ENCODE measurements at places on chromosomes 3 and 15.

GRCh38 chr3:58521917-58522631, 14.9 kb downstream of the ACOX2 start:
- ATAC-seq = peak; percentile 70

GRCh38 chr15:77035584-77035983, 35.3 kb downstream of the TSPAN3 start:
- no peak for ATAC-seq

DNA sequence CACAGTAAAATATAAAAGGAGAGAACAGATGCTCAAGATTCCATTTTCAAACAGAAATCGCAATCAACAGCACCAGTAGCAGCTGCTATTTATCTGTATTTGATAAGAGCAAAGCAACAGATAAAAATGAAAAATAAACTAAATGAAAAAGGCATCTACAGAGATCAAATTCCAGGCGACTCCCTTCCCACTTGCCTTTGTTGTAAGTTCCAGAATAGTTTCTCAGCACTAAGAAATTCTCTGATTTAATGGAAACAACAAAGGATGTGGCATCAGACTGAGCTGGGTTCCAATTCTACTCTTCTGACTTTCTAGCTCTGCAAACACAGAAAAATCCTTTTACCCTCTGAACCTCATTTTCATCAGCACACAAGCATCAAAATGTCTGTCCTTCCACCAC, 110.8 kb upstream of the MME start:
- ATAC-seq = no peak

- no peak for ATAC-seq
Measured at GRCh38 chr3:177426878-177427495, 229.7 kb upstream of the TBL1XR1 start.

DNA sequence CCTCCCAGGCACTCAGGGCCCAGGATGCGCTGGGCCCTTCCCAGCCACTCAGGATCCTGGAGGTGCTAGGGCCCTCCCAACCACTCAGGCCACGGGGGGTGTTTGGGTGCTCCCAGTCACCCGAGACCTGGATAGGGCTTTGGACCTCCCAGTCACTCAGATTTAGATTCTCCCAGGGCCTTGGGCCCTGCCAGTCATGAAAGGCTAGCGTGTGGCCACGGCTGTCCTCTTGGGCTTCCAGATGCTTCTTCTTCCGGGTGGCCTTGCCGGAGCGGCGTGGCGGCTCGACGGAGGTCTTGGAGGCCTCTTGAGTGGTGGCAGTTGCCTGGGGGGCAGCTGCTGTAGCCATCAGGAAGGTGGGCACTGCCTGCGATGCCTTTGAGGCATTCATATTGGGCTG, 2.8 kb downstream of the MAGEL2 start:
- no peak for ATAC-seq

GRCh38 chr15:39200586-39200985, 380.3 kb upstream of the THBS1 start:
- ATAC-seq = no peak

DNA sequence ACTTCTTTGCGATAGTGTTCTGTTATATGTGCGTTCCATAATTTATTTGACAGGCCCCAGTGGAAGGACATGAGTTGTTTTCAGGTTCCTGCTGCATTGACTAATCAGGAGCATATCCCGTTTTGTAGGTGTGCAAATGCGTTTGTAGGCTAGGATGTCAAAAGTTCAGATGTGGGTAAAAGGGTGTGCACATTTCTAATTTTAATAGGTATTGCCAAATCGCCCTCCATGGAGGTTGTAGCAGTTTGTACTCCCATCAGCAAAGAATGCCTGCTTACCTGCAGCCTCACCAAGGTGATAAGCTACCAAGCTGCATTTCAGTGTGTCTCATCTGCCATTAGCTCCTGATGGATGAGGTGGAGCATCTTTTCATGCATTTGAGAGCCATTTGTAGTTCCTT, 36.3 kb downstream of the KLF13 start:
- no peak for ATAC-seq

- no peak for ATAC-seq
Measured at GRCh38 chr3:123693584-123694190, 108.8 kb upstream of the HACD2 start.

DNA sequence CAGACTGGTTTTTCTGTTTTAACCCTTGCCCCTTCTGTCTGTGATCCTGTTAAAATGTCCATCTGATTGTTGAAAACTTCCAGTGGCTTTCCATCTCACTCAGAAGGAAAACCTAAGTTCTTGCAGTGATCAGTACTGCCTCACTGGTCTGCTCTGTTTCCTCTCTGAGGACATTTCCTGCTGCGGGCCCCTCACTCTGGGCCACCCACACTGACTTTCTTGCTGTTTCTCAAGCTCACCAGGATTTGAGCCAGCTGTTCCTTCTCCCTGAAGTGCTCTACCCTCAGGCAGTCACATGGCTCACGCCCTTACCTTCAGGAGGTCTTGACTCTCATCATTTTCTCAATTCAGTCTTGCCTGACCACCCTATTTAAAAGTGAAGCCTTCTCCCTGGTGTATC, 1.8 kb downstream of the GRK7 start:
- no peak for ATAC-seq

GRCh38 chr3:129207479-129207878, 23.8 kb upstream of the CNBP start:
- ATAC-seq = peak; percentile 30

- ATAC-seq = no peak
Measured at GRCh38 chr3:174342171-174342570, 517.0 kb upstream of the NAALADL2 start.

DNA sequence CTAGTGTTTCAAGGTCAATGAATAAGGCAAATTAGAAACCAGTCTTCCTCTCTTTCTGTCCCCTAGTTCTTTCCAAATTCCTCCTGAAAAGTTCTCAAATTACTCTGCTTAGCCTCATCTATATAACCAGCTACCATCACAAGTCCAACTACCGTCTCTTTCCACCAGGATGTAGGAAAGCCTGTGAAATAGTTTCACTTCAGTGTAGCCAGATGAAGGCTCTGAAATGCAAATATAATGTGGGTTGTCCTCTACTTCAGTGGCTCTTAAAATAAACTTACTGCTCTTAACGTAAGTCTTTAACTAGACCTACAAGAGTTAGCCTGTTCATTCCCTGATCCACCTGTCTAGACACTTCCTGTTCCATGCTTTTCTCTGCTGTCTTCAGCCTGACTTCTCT, 827.7 kb downstream of the ROBO1 start:
- ATAC-seq = peak; percentile 66

GRCh38 chr3:49806850-49807249, 3.8 kb downstream of the INKA1 start:
- ATAC-seq = no peak

- no peak for ATAC-seq
Measured at GRCh38 chr3:152419748-152420147, 151.0 kb downstream of the MBNL1 start.

DNA sequence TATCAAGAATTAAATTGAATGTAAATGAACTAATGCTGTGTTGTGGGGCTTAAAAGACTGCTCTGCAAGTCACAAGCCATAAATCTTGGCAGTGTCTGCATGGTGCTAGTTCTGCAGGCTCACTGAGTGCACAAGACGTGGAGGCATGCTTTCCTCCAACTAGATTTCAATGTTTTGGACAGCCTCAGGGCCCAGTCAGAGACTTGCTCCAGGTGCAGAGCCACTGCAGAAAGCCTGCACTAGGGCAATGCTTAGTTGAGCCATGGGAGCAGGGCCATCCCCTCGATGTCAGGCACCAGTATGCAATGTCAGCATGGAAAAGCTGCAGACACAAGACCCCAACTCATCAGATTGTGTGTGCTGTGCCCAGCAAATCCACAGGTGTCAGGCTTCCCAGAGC, 234.5 kb upstream of the CDIN1 start:
- no peak for ATAC-seq

DNA sequence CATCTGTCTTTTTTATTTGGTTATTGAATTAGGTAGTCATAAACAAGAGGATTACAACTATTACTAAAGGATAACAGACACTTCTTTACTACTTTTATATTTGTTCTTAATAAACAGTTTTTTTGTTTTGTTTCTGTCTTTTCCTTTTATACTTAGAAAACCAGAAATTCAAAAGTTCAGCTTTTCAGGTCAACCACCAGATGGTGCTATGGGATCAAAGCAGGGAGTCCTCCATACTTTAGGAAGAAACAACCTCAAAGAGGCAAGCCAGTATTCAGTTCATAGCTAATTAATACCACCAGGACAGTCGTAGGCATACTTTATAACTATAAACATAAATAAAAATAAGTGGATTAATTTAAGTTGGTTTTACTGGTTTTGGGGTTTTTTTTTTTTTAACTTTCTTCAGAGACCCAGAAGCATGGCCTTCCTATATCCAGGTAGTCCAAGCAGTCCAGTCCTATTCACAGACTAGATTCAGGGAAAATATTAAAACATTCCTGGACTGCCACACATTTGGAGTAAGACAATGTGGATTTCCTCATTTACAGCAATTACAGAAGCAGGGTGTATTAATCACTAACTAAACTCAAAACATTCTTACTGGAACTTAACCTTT, 16.0 kb upstream of the EID1 start:
- ATAC-seq = peak; percentile 75

- ATAC-seq = no peak
Measured at GRCh38 chr3:185992831-185993374, 55.1 kb upstream of the TRA2B start.
